ENCODE measurements at places on chromosomes 3 and 15.

GRCh38 chr3:22734207-22734606, 468.9 kb upstream of the UBE2E2 start:
- no peak for DNase-seq

DNA sequence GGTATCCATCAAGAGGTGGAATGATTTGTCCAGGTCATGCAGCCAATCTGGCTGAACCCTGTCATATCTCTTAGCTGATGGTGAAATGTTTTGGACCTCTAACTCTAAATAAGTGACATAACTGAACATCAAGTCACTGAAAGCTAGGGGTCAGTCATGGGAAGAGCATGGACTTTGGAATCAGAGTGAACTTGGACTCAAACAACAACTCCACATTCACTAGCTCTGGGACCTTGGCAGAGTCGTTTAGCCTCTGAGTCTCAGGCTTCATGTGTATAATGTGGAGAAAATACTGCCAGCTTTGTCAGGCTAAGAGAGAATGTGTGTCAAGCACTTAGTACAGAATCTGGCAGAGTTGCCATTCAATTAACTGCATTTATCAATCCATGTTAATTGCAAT, 557.8 kb upstream of the CFAP20DC start:
- no peak for DNase-seq

GRCh38 chr15:90013503-90013937, 12.4 kb downstream of the ZNF710 start:
- DNase-seq, result no peak

DNA sequence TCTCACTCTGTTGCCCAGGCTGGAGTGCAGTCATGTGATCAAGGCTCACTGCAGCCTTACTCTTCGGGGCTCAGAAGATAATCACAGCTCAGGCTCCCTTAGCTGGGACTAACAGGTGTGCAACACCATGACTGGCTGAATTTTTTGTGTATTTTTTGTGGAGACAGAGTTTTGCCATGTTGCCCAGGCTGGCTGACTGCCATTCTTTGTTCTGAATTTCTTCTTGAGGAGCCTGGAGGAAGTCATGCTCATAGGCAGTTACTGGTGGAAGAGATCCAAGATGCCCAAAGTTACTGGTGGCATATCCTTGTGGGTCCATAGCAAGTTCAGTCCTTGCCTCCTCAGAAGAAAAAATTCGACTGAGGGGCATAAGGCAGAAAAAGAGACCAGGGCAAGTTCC, 16.6 kb upstream of the UBP1 start:
- DNase-seq, result no peak

- DNase-seq, result no peak
These were observed 11.6 kb downstream of the TTC21A start for GRCh38 chr3:39118931-39119660.
